ENCODE measurements at places on chromosomes 12 and 14. TPM values are rescaled to one million over a fixed set of nuclear protein-coding genes. Genes with fewer than 3 reads are reported as not detected.
A peak's percentile ranks its signal among the peaks of the same experiment; 100 is the strongest.

DNA sequence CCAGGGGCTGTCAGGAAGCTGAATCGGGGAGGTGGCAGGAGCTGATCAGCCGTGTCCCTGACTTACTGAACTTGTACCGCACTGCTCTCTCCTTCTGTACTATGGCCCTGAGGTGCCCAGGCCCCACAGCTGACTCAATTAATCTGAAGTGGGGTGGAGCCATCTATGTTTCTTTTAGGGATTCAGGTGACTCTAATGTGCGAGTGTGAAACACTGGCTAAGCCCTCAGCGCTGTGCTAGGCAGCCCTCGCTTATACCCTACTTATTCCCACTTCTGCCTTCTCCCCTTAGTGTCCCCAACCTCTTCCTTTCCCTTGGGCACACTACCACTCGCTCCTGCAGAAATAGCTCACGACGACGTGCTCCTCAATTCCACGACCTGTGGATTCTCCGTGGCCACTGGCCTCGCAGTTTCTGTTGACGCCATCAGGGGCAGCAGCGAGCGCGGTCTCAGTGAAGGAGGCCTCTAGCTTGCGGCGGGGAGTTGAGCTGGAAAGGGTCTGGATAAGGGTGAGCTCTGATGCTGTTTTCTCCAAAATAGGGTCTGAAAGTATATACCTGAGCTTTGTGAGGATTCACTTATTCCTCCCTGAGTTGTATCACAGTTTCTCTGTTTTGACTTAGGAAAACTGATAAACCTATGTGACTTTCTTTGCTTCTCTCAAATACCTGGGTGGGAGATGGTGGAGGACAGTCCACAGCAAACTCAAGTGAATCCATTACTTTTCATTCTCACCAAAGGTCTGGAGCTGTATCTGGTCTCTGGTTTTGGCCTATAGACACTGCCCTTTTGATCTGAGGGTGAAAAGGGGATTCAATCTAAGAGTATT lies 167.6 kb downstream of the SLC41A2 start:
- DNase-seq, result peak; percentile 31

DNA sequence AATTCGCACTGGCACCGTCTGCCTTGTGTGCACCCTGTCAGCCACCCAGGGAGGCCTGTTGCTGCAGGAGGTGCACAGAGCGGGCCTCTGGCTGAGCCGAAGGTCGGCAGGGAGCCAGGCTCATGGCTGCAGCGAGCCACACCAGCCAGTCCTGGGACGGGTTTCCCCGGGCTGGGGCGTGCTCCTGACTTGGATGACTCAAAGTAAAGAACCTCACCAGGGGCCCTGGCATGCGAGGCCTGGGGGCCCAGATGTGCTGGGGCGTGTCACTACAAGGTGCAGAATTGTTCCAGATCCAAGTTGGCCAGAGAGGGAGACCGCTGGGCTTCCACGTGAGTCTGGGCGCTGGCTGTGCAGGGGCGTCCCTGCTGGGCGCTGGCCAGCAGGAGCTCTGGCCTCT lies 34.5 kb downstream of the FBRSL1 start:
- peak; percentile 98 for DNase-seq

GRCh38 chr12:3304436-3305165 lies 186.4 kb upstream of the PRMT8 start:
- peak; percentile 93 for DNase-seq

GRCh38 chr12:5808981-5809380 lies 136.1 kb downstream of the ANO2 start:
- DNase-seq, result peak; percentile 70

GRCh38 chr14:55272387-55272786 lies 1.2 kb downstream of the FBXO34 start:
- no peak for DNase-seq

- DNase-seq, result no peak
These were observed 256.0 kb downstream of the RPAP3 start for GRCh38 chr12:47449797-47450196.

DNA sequence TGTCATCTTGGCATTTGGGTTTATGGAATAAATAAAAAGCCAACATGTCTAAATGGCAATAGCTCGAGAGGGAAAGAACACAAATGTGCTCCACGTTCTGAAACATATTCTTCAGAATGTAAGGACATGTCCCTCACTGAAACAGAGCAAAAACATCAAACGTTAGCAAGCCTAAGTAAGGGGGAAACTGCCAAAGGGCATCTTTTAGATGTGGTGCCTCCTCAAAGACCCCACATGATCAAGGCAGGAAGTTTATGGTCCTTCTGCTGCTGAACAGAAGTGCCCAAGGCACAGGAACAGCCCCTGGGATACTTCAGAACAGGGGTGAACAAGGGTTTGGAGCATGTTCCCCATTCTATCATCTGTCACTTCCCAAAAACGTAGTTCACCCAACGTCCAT lies 227.0 kb downstream of the ANO2 start:
- no peak for DNase-seq

DNA sequence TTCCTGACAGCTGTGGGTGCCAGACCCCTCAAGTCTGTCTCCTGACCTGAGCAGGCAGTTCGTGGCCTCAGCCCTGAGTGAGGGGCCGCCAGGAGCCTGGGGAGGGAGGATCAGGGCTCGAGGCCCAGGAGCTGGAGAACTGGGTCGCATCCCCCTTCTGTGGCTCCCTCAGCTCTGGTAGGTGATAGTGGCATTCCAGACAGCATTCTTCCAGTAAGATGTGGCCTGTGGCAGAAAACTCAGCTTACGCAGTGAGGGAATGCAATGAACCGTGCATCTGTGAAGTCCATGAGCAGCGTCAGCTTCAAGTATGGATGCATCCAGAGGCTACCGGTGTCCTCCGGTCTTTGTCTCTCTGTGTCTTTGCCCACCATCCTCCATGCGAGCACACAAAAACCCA lies 28.4 kb upstream of the FBRSL1 start:
- no peak for DNase-seq

DNA sequence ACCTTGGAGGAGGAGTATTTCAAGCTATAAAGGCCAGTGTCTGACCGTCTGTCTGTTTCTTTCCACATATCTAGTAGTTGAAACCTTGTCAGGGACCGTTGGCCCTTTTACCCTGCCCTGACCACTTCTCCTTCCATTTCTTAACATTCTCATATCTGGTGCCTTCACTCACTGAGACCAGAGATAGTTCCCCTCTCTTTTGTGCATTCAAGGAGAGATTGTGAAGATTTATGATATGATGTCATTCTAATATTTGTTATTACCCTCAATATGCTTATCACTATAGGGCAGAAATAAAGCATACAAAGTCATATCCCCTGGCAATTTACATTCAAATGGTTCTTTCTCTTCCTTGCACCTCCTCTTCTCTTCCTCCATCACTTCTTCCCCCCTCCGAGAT lies 83.3 kb downstream of the PLXNC1 start:
- DNase-seq, result no peak

GRCh38 chr12:121807642-121808347 lies 4.0 kb downstream of the SETD1B start:
- DNase-seq, result no peak

GRCh38 chr12:132818562-132818961 lies 10.1 kb downstream of the GOLGA3 start:
- DNase-seq, result no peak

GRCh38 chr12:111327474-111327873 lies 41.4 kb downstream of the PHETA1 start:
- no peak for DNase-seq

GRCh38 chr12:91133871-91134270 lies 22.6 kb upstream of the LUM start:
- DNase-seq, result no peak

- no peak for DNase-seq
These were observed 1.9 kb downstream of the TMTC2 start for GRCh38 chr12:82688596-82688995.

DNA sequence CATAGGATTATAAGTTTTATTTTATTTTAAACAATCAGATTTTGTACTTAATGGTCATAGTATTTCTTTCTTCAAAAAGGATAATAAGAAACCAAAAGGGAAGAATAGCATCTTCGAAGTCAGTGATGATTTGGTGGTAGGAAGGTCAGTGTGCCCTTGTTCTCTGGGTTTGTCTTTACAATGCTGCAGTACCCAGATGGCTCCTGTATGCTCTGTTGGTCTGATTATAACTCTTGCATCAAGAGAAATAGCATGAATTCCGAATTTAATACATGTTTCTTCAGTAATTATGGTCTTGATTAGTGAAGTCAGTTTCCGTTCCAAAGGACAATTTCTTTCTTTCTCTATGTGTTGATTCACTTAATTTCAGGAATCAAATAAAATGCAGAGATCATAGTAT lies 180.2 kb downstream of the TMTC2 start:
- no peak for DNase-seq

DNA sequence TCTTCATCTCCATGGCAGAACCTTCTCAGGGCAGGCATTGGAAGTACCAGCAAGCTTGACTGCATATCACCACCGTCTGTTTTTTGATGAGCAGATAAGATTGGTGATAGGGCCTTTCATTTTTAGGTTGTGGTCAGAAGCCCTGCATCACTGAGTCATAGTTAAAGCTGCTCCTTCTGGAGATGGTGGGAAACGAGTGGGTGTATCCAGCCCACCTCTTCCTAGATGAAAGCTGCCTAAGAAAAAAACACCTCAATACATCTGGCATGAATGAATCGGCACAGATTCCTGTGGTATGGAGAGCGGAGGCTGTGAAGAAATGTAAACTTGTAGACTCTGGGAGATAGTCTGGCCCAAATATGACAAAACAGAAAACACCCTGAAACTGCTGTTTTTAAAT lies 248.7 kb upstream of the EGLN3 start:
- DNase-seq, result no peak

DNA sequence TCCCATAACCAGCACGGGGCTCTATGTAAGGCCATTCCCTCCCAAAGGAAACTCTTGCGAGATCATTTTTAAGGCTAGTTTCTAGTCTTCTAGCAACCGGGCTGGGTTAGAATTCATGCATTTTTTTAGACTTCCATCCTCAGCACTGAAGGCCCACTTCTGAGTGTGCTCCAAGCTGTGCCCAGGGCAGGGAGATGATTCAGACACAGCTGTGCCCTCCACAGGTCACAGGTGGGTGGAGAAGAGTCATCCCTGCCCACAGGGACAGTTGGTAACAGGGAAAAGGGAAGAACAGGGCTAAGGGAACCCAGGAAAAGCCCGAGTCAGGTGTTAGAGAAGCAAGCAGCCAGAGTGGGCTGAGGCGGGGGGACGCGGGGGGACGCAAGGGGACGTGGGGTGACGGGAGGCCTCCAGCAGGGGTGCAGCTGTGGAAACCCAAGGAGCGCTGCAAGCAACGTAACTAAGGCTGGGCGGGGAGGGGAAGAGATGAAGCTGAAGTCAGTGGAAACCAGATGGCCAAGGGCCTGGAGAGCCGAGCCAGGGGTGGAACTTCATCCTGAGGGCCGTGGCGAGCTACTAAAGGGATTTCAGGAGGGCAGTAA lies 27.2 kb upstream of the PPP2R5C start:
- peak; percentile 53 for DNase-seq

DNA sequence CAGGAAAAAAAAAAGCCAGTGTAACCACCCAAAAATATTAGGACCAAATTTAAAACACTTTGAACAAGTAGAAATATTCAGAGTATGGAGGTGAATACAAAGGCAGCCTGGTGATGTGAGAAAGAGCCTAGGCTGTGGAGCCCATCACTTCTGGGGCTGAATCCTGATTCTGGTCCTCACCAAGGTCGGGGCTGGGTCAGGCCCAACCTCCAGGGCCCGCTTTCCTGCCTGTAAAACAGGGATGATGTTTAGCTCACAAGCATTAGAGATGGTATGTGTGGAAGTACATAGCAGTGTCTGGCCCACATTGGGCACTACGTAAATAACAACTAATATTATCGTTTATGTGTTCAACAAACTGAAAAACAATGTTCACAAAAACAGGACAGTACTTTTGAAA lies 7.8 kb upstream of the CAMKK2 start:
- DNase-seq, result no peak

DNA sequence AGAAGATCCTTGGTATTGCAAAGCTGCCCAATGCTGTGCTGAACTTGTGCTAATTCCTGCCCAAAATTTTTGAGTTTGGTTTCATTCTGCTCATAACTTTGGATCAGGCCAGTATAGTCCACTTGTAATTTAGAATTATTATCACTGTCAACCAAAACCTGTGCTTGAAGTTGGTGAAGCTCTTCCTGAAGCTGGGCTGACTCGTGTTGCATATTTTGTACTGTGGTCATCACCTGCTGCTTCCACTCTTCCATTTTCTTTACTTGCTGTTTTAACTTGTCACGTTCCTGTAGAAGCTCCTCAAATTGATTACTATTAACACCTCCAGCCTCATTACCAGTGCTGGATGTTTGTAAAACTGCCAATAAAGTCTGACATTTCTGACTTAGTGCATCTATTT lies 35.8 kb downstream of the TRIP11 start:
- peak; percentile 11 for DNase-seq

GRCh38 chr12:44780221-44780790 lies 95.8 kb downstream of the NELL2 start:
- DNase-seq, result no peak

GRCh38 chr12:63424671-63425070 lies 243.6 kb downstream of the DPY19L2 start:
- DNase-seq, result no peak

- peak; percentile 44 for DNase-seq
These were observed 27.8 kb downstream of the TBX3 start for GRCh38 chr12:114655934-114656749.

GRCh38 chr12:123076604-123077297 lies 74.1 kb downstream of the PITPNM2 start:
- DNase-seq, result peak; percentile 30

GRCh38 chr12:110449799-110450497 lies at the start of gene ARPC3:
ARPC3 (minus strand) TSS chr12:110450337; CDS start chr12:110450260, 77 bp downstream.
- DNase-seq, result peak; percentile 97

DNA sequence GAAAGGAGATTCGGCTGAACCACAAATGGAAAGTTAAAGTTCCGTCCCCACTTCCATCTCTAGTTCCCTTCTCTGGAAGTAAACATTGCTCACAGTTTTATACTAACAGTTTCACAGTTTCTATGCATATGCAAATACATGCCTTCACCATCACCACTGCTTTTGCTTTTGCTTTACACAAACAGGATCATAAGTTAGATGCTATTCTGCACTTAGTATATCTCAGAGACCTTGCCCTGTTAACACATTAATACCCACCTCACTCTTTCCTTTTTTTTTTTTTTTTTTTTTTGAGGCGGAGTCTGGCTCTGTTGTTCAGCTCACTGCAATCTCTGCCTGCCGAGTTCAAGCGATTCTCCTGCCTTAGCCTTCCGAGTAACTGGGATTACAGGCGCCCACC lies 890 bp downstream of the TEP1 start:
- no peak for DNase-seq

- DNase-seq, result no peak
These were observed 688 bp downstream of the ULK1 start for GRCh38 chr12:131894981-131895639.

DNA sequence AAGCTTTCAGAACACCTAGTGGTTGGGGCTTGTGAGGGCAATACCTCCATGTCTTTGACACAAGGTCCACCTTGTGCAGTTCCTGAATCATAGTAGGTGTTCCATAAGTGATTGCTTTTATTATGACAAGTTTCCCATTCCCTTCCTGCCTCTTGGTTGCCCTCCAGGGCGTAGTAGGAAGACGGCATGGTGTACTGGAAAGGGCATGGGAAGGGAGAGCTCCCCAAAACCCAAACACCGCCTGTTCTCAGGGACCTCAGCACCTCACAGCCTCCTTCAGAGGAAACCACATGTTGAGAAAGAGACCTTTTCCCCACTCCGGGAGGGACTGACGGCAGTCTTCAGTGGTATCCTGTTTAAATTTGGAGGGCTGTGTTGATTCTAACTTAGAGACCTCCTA lies 21.1 kb downstream of the EVL start:
- DNase-seq, result no peak

The SMAGP gene
- 62.5 TPM for total RNA-seq

The DACT1 gene
- 0.40 TPM for total RNA-seq

The LRRC9 gene
- not detected for total RNA-seq

The VWF gene
- total RNA-seq, result not detected

The PDE3A gene
- total RNA-seq, result 2.0 TPM

The NYNRIN gene
- total RNA-seq, result 3.1 TPM

The INSM2 gene
- total RNA-seq, result 0.07 TPM

The TMEM63C gene
- 4.0 TPM for total RNA-seq

The ESRRB gene
- total RNA-seq, result not detected

Measured in PC-3 (cell line).